Vagina (tissue), 2 donors: ENCODE measurements at places on chromosomes 16 and 17. TPM values are rescaled to one million over a fixed set of nuclear protein-coding genes. Genes with fewer than 3 reads are reported as not detected.

- H3K27ac ChIP-seq, result no peak overlapping the region
- H3K4me3 ChIP-seq, result no peak overlapping the region
- no peaks in the 10 kb centered on the region for H3K27me3 ChIP-seq
- no peaks in the 10 kb centered on the region for H3K36me3 ChIP-seq
- DNase-seq, result no peak
Measured at GRCh38 chr16:25875956-25876598, 184.3 kb downstream of the HS3ST4 start.

GRCh38 chr17:40360091-40360490, 4.4 kb downstream of the GJD3 start:
- no peaks in the 10 kb centered on the region for H3K27me3 ChIP-seq
- peaks cover 40% of the 10 kb centered on the region for H3K4me1 ChIP-seq
- no peak overlapping the region for H3K4me3 ChIP-seq
- H3K36me3 ChIP-seq, result peaks cover 10% of the 10 kb centered on the region
- DNase-seq, result no peak

BFAR gene
- total RNA-seq, result 44.4 TPM

DNA sequence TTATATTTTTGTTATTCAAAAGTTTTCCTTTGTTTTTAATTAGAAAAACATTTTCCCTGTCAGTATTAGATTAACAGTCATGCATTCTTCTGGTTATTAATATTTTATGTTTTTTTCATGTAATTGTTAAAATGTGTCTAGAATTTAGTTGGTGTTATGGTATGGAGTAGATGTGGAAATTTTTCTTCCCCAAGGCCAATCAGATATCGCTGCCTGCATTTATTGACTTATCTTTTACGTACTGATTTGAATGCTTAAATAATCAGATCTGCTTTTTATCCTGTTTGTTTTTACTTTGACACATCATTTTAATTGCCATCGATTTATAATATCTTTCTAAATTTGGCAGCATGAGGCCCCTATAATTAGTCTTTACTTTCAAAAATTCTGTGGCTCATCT, 13.6 kb downstream of the FTO start:
- H3K4me3 ChIP-seq, result no peak overlapping the region
- no peaks in the 10 kb centered on the region for H3K27me3 ChIP-seq
- peaks cover 17% of the 10 kb centered on the region for H3K4me1 ChIP-seq
- no peak for DNase-seq
- no peak overlapping the region for H3K27ac ChIP-seq

DNA sequence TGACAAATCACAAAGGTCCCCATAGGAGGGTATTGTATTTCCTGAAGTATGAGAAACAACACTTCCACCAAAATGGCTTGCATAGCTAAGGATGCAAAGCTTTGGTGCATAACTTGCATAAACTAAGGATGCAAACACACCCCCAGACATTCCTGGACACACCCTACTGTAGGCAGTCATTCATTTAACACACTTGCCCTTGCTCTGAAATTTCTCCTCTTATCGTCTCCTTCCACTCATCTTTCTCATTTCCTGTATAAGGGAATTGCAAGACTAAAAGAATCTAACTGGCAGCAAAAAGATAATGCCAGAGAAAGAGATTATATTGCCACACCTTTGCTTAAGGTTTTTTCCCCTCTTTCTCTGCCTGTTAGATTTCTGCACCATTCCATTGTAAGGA, 28.3 kb downstream of the CHD9 start:
- no peaks in the 10 kb centered on the region for H3K36me3 ChIP-seq
- no peaks in the 10 kb centered on the region for H3K27me3 ChIP-seq
- no peak overlapping the region for H3K4me3 ChIP-seq
- peak overlapping the region; percentile 80 for H3K27ac ChIP-seq
- DNase-seq, result no peak
- H3K4me1 ChIP-seq, result peaks cover 95% of the 10 kb centered on the region

DNA sequence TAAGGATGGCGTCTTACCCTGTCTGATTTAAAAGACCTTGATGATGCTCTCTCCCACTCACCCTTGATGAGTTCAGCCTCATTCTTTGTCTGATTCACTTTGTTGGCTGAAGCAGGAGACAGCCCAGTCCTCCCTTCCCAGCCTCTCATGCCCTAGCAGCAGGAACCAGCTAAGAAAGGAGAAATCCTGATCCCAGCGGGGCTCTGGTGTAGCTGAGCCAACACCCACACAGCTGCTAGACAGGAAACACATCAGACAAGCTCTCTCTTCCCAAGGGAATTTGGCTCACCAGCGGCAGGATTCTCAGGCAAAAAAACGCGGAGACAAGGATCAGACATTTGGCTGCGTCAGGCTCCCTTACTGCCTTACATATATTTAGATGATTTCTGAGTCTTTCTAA, 211.5 kb downstream of the CDH11 start:
- no peak for DNase-seq
- H3K27me3 ChIP-seq, result no peaks in the 10 kb centered on the region
- H3K27ac ChIP-seq, result no peak overlapping the region
- H3K4me3 ChIP-seq, result no peak overlapping the region

FBXL16 gene
- 4.4 TPM for total RNA-seq

DNA sequence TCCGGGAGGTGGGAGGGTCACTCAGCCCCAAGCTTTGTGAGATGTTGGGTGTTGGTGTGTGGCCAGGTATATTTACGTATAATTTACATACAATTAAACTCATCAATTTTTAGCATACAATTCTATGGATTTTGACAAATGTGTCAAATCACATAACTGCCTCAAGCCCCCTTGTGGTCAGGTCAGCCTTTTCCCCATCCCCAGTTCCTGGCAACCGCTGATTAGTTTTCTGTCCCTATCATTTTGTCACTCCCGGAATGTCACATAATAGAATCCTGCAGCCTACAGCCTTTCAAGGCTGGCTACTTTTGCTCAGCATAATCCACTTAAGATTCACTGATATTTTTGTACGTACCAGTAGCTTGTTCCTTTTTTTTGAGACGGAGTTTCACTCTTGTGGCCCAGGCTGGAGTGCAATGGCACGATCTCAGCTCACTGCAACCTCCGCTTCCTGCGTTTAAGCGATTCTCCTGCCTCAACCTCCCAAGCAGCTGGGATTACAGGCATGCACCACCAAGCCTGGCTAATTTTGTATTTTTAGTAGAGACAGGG, 19.3 kb upstream of the RAI1 start:
- H3K4me1 ChIP-seq, result peaks cover 8% of the 10 kb centered on the region
- no peaks in the 10 kb centered on the region for H3K27me3 ChIP-seq
- H3K27ac ChIP-seq, result no peak overlapping the region
- H3K36me3 ChIP-seq, result no peaks in the 10 kb centered on the region

- no peak overlapping the region for H3K4me3 ChIP-seq
- H3K27ac ChIP-seq, result no peak overlapping the region
- H3K4me1 ChIP-seq, result peaks cover 12% of the 10 kb centered on the region
- H3K27me3 ChIP-seq, result no peaks in the 10 kb centered on the region
- no peak for DNase-seq
Measured at GRCh38 chr17:10286324-10286723, 86.5 kb downstream of the MYH13 start.
